ENCODE measurements at places on chromosomes 2 and 18.

- no peak for DNase-seq
Observed at GRCh38 chr2:126652323-126652891, 3.6 kb upstream of the GYPC start.

DNA sequence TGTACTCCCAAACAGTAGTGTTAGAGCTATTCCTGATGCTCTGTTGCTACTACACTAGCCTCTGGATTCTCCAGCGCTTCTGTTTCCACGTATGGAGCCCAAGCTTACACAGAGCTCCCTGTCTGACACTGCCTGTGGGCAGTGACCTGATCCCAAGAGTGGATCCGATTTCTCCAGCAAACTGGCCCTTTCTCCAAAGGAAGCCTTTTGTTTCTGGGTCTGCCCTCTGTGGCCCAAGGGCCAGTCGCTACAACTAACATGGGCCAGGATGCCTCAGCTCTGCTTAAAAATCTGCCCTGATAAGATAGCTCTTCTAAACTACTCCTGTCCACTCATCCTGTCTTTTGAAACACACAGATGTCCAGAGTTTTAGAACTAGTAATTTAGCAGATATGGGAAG lies 172.6 kb upstream of the NRP2 start:
- no peak for DNase-seq

DNA sequence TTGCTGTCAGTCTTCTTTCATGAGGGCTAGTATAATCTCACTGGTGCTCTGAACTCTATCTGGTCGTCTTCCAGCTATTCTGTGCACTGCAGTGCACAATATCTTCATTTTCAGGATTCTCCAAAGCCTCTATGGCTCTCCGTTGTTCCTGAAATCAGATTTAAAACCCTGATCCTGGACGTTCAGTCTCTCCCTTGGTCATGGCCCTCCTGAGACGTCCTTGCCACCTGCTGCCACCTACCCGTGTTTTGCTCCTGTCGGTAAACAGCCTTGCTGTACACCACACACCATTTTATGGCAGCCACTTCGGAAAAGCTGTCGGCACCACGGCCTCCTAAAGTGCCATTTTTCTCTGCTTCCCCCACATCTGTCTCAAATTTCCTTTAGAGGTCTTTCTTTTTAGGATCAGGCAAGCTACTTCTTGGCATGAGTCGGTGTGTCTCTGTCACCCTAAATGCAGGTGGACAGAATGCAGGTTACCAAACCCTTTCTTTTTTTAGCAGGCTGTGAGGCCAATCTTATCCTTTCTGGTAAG lies 170.0 kb downstream of the HRH4 start:
- DNase-seq, result peak; percentile 19

GRCh38 chr2:112722816-112723546 lies 2.2 kb downstream of the NT5DC4 start:
- DNase-seq, result no peak

DNA sequence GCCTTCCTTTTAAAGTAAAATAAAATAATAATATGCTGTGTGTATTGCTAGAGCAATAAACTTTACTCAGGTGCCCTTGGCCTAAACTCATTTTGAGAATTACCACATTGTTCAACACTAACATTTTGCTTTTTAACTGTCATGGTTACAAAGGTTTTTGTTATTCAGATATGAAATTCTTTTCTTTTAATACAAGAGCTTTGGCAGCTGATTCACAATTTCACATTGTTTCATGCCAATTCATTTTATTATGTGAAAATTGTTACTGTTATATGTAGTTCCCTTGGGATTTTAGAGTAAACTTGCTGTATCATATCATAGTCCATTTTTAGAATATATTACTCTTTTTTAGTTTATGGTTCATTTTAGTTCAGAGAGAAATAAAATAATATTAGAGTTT lies 65.8 kb upstream of the ZNF804A start:
- no peak for DNase-seq

All from NCI-H524 (cell line).